ENCODE measurements at places on chromosomes 5 and 9. TPM values are rescaled to one million over a fixed set of nuclear protein-coding genes. Genes with fewer than 3 reads are reported as not detected.

PCA3 gene
- 0.32 TPM for total RNA-seq

COL27A1 gene
- 54.3 TPM for total RNA-seq

DNA sequence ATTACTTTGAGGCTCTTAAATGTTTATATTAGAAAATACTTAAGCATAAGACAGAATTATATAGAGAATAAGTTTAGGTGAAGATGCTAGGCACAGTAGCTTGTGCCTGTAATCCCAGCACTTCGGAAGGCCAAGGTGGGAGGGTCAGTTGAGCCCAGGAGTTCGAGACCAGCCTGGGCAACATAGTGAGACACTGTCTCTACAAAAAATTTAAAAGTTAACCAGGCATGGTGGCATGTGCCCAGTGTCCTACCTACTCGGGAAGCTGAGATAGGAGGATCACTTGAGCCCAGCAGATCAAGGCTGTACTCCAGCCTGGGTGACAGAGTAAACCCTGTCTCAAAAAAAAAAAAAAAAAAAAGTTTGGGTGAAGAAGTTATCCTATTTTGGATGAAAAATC is 61.7 kb downstream of the BAAT start:
- no peaks in the 10 kb centered on the region for H3K4me1 ChIP-seq
- no peak overlapping the region for H3K27ac ChIP-seq
- H3K27me3 ChIP-seq, result no peaks in the 10 kb centered on the region
- H3K36me3 ChIP-seq, result no peaks in the 10 kb centered on the region

DNA sequence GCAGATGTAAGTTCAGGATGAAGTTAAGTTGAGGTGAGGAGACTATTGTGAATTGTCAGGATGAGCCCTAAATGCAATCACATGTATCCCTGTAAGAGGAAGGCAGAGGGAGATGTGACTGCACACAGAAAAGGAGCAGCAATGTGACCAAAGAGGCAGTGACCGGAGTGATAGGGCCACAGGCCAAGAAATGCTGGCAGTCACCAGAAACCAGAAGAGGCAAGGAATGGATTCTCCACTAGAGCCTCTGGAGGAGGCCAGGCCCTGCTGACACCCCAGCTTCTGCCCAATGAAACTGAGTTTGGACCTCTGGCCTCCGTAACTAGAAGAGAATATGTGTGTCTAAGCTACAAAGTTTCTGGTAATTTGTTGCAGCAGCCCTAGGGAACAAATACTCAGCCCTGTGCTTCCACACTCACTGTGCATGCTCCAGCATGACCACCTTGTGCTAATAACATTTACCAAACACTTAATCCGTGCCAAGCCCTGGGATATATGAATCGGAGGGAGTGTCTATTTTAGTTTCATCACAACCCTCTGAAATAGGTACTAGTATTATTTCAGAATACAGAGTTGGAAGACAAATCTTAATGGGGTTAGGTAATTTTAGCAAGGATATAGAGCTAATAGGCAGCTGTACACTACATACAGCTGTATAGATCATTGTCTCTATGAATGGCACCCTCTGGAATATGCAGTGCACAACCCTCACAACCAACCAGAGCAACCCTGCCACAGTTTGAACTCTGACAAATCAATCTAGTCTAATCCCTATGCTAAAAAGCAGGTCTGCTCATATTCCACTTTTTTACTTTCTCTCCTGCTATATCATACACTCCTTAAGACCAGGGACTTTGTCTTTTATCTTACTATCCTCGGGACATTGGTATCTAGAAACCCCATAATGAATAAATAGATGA is 7.8 kb upstream of the GPX8 start:
- H3K27me3 ChIP-seq, result no peaks in the 10 kb centered on the region
- no peak overlapping the region for H3K4me3 ChIP-seq
- H3K27ac ChIP-seq, result no peak overlapping the region
- no peaks in the 10 kb centered on the region for H3K4me1 ChIP-seq
- DNase-seq, result no peak

DNA sequence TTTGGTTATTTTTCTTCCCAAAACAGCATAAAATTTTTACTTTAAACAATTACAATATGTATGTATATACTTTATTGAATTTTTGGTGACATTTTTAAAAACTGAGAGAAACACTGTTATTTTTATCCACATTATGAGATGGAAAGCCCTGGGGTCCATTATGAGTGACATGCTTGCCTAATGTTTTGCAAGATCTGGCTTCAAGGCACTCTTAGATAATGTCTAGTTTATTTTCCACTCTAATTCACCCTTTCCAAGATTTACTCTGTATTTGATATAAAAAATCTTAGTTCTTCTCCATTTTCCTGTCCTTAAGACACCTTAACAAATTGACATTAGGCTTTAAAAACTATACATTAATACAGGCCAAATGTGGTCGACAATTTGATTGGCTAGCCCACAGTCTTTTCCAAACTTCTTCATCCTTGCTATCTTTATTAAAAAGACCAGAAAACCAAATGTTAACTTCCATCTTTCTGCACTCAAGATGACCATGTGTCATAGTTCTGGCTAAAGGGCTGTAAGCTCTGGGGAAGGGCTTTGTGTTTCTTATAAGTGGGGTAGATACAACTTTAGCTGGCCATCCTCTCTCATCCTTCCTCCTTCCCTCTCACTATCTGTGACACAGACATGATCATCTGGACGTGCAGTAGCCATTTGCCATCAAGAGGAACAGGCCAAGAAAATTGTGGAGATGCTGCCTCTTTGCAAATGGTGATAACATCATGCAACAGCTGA is 561.1 kb downstream of the PDE4D start:
- H3K27ac ChIP-seq, result no peak overlapping the region
- no peaks in the 10 kb centered on the region for H3K36me3 ChIP-seq
- H3K4me1 ChIP-seq, result no peaks in the 10 kb centered on the region
- no peak overlapping the region for H3K4me3 ChIP-seq

DNA sequence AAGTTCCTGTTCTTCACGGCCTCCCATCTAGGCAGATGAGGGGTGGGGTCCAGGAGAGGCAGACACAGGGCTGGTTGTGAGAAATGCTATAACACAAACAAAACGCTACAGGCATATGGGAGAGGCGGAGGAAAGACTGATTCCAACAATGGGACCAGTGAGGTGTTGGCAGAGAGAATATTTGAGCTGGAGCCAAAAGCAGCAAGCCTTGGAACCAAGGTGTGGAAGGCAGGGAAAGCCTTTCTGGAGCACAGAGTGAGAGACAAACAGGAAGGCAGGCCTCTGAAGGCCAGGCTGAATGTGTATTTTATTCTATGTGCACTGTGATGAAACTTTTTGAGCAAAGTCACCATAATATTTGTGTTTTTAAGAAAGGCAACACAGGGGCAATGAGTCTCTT is 2.9 kb downstream of the ATPSCKMT start:
- H3K27me3 ChIP-seq, result no peaks in the 10 kb centered on the region
- no peak overlapping the region for H3K4me3 ChIP-seq
- H3K27ac ChIP-seq, result no peak overlapping the region

DNA sequence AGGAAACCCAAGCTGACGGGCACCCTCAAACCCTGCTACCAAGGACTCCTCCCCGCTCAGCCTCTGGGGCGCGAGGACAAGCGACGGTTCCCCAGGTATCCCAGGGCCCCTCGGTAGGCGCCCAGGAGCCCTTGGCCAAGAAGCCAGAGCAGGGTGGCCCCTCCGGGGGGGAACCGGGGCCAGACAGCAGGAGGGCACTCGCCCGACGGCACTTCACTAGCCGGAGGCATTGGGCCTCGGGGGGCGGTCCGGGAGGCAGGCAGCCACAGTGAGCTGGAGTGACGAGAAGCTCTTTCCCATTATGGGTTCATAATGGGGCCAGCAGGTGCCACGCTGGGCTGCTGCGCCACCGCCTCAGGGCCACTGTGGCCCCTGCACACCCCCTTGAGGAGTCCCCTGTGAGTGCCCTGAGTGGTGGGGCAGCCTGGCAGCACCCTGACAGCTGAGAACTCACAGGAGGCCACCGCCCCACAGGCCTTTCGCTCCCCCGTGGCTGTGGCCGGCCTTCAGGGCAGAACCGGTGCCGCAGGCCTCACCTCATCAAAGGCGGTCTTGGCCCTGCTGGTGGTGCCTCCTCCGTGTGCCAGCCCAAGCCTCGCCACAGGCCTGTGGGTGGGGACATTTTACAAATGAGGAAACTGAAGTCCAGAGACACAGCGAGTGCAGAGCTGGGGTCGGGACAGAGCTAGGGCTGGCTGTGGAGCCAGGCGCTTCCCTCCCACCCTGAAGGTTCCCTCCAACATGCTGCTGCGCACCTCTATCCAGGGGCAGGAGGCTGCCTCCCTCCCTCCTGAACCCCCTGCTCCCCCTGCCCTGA is 68.7 kb downstream of the PSMB7 start:
- H3K4me3 ChIP-seq, result no peak overlapping the region
- H3K27me3 ChIP-seq, result no peaks in the 10 kb centered on the region
- H3K4me1 ChIP-seq, result no peaks in the 10 kb centered on the region
- H3K27ac ChIP-seq, result no peak overlapping the region

DNA sequence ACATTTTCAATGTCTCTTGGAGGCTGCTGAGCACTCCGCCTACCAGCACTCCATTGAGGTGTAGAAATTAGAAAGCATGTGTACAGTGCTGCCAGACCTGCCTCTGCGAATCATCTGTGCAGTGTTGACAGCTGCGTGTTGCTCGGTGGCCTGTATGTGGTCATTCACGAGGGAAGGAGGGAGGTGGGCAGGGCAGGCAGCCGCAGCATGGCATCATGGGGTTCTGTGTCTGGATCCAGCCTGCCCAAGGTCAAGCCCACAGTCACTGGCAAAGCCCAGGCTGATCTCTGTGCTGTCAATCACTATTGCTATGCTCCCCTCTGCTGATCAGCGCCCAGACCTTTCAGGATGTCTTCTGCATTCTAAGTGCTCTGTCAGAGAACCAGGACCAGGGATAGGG is 8.0 kb upstream of the PDZD2 start:
- H3K36me3 ChIP-seq, result no peaks in the 10 kb centered on the region
- H3K27ac ChIP-seq, result no peak overlapping the region
- H3K4me3 ChIP-seq, result no peak overlapping the region
- no peaks in the 10 kb centered on the region for H3K4me1 ChIP-seq
- DNase-seq, result no peak

DNA sequence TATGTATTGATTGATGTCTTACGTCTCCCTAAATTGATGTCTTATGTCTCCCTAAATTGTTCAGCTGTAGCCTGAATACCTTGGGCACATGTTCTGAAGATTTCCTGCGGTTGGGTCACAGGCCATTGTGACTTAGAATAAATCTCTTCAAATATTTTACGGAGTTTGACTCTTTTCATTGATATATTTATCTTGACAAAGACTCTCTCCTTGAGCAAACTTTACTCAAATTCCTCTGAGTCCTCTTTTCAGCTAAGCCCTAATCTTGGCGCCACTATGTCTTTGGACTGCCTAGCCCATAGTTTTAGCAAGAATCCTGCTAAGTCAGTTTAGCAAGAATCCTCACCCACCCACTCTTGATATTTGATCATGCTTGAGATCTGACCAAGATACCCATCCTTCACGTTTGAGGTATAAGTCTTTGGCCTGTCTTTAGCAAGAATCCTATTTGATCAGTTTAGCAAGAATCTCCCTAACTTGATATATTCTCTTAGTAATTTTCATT is 35.3 kb upstream of the FBXL17 start:
- no peaks in the 10 kb centered on the region for H3K4me1 ChIP-seq
- DNase-seq, result no peak
- H3K27me3 ChIP-seq, result no peaks in the 10 kb centered on the region
- no peaks in the 10 kb centered on the region for H3K36me3 ChIP-seq

GRCh38 chr9:120882935-120883607 is 6.1 kb upstream of the PHF19 start:
- no peaks in the 10 kb centered on the region for H3K36me3 ChIP-seq
- no peak overlapping the region for H3K27ac ChIP-seq
- no peaks in the 10 kb centered on the region for H3K27me3 ChIP-seq

All from aorta (tissue), 5 donors.